ENCODE measurements at places on chromosomes 5 and 9.

- no peak for DNase-seq
Observed at GRCh38 chr5:169020102-169020501, 280.8 kb downstream of the SLIT3 start.

GRCh38 chr9:24844217-24844616 lies 298.5 kb upstream of the IZUMO3 start:
- no peak for DNase-seq

DNA sequence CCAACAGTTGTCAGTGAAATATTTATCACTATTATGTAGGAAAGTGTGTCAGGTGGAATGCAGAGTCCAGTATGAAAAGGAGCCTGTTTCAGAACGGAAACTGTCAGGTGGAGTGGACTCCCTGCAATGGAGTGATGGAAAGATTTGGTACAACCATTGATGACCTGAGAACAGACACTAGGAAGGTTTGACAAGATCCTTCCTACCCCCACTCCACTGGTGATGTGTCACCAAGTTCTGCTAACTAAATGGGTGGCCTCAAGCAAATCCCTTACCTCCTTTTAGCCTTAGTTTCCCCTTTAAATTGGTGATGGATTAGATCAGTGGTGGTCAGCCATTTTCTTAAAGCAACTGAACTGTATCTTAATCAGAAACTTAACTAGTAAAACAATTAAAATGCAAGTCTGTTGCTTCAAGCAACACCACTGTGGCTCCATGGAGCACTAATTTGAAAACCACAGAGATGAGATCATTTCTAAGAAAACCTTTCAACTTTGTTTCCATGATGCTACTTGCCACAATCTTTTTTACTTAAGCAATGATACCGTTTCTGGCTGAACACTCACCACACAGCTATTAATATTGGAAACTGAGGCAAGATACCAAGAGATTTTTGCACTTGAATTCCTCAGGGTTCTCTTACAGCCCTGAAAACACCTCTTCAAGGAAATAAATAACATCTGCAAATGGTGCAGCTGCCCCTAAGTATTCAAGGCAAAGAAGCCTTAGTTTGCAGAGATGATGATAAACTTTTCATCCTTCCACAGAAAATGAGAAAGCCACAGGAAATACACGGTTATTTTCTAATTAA lies 140.6 kb downstream of the ERCC6L2 start:
- DNase-seq: no peak

DNA sequence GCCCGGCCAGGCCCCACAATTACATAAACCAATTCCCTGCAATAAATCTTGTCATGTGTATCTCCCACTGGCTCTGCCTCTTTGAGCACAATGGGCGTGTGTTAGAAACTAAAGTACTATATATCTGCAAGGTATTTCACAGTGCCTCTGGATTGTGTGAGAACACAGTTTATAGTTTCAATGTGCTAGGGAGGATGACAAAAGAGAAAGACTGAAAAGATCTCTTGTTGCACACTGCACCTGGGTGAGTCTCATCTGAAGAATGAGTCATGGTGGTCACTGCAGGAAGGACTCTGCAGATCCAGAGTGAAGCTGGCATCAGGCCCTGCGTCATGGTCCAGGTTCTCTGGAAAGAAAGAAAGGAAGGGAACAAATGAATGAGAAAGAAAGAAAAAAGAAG lies 20.7 kb upstream of the CTSV start:
- no peak for DNase-seq

DNA sequence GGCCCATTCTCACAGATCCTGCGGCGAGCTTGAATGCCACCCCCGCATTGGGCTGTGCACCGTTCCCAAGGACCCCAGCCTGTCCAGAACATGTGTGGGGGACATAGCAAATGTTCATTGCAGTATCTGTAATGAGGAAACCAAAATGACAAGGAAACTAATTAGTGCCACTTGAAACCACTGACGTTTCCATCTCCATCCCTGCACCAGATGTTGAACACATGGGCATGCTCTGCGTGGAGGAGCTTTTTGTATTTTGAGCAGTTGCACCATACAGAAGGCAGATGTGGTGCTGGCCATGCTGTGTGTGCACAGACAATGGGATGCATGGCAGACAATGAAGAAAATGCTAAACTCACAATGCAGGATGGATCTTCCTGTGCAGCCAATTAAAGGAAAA lies 437.7 kb downstream of the SEMA5A start:
- DNase-seq: no peak

GRCh38 chr9:83956436-83957247 lies 23.4 kb downstream of the HNRNPK start:
- peak; percentile 52 for DNase-seq

- DNase-seq: peak; percentile 4
Observed at GRCh38 chr5:55146543-55147151, 13.3 kb upstream of the GPX8 start.

- no peak for DNase-seq
Observed at GRCh38 chr9:5587024-5587423, 41.9 kb upstream of the RIC1 start.

DNA sequence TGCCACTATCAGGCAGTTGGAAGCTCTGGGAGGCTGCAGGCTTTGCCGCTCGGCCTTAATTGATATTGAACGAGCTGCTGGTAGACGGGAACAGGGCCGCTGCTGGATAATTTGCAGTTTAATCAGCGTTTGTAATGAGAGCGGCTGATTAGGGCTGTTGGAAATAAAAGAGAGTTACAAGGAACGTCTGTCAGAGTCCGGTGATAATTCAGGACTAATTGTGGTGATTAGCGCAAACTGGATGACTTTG lies 68.2 kb upstream of the TBCA start:
- no peak for DNase-seq

DNA sequence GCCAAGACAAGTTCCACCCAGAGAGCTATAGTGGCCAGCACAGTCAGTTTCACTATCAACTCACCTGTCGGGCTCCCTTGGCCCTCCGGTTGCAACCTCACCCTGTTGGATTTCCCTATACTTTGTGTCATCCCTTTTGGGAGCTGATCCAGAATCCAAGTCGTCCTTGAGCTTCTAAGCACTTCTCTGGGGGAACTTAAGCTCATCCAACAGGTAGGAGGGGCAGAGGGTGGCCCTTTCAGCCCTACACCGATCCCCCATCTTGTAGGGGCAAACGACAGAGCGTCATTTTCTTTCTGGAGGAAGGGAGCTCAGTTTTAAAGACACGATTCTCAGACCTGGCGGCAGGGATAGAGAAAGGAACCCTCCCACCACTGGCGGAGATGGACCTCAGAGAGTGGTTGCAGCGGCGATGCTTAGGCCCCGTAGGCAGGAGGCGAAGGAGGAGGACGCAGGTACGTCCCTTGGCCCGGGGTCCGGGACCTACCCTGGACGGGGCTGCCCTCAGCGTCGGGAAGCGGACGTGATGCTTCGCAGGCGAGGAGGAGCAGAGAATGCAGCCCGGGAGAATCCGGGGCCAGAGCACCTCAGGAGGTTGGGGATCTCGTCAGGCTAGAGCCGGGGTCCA lies 519 bp downstream of the ZER1 start:
- DNase-seq: no peak

GRCh38 chr9:85289142-85289541 lies 452.6 kb downstream of the AGTPBP1 start:
- no peak for DNase-seq

GRCh38 chr5:173785866-173786265 lies 102.3 kb upstream of the CPEB4 start:
- no peak for DNase-seq

GRCh38 chr5:68953231-68953874 lies 140.5 kb upstream of the SLC30A5 start:
- no peak for DNase-seq
